NCI-H2081 (cell line): ENCODE measurements at places on chromosomes 4 and X.

- DNase-seq: peak; percentile 68
Measured at GRCh38 chr4:41258783-41259182, 2.1 kb downstream of the UCHL1 start.

- no peak for DNase-seq
Measured at GRCh38 chrX:63747331-63747730, 37.7 kb downstream of the ARHGEF9 start.

- no peak for DNase-seq
Measured at GRCh38 chr4:76948443-76949275, 893 bp upstream of the SEPTIN11 start.

DNA sequence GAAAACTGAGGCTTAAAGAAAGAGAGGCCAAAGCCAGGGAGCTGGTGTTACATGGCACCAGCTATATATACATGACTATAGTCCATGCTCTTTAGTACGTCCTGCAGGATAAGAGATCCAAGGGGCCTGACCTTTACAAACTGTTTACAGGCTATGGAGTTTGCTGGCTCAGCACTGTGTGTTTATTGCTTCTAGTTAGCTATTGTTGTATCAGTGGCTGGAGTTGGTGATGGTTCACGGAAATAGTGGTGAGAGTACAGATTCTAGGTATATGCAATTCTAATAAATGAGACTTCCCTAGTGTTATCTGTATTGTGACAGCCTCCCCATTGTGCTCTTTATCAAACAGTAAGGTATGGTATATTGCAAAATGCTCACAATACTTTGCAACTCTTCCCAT lies 46.5 kb downstream of the REPS2 start:
- no peak for DNase-seq

GRCh38 chrX:110321670-110322069 lies 3.8 kb upstream of the AMMECR1 start:
- DNase-seq: no peak

GRCh38 chrX:136975684-136976470 lies 57.9 kb downstream of the GPR101 start:
- DNase-seq: no peak

GRCh38 chr4:24655326-24655725 lies 71.0 kb upstream of the DHX15 start:
- no peak for DNase-seq

DNA sequence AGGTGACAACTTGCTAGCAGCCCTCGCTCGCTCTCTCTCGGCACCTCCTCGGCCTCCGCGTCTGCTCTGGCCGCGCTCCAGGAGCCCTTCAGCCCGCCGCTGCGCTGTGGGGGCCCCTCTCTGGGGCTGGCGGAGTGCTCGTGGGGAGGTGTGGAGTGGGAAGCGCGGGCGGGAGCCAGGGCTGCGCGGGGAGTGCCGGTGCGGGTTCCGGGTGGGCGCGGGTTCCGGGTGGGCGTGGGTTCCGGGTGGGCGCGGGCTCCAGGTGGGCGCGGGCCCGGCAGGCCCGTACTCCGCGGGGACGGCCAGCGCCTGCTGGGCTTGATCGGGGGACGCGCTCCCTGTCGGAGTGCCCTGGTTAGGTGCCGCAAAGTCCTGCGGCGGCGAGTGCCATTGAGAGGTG lies 384.3 kb downstream of the GPM6A start:
- no peak for DNase-seq

GRCh38 chr4:119299741-119300100 lies 22.2 kb downstream of the FABP2 start:
- no peak for DNase-seq

DNA sequence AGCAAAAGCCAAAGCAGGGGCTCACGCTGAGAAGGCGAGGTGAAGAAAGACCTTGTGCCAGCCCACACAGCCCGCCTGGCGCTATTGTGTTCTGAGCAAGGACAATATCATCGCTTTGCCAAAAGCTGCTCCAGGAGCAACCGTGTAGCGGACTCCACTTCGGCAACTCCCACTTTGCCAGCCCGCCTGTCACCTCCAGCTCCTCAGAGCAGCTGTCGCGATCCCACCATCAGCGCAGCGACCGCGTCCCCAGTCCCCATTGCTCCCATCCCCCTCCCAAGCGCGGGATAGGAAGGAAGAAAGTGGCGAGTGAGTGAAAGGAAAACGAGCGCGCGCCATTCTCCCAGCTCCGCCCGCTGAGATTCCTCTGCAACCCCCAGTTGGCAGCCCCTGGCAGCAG lies 759 bp downstream of the ZC4H2 start:
- DNase-seq: no peak

DNA sequence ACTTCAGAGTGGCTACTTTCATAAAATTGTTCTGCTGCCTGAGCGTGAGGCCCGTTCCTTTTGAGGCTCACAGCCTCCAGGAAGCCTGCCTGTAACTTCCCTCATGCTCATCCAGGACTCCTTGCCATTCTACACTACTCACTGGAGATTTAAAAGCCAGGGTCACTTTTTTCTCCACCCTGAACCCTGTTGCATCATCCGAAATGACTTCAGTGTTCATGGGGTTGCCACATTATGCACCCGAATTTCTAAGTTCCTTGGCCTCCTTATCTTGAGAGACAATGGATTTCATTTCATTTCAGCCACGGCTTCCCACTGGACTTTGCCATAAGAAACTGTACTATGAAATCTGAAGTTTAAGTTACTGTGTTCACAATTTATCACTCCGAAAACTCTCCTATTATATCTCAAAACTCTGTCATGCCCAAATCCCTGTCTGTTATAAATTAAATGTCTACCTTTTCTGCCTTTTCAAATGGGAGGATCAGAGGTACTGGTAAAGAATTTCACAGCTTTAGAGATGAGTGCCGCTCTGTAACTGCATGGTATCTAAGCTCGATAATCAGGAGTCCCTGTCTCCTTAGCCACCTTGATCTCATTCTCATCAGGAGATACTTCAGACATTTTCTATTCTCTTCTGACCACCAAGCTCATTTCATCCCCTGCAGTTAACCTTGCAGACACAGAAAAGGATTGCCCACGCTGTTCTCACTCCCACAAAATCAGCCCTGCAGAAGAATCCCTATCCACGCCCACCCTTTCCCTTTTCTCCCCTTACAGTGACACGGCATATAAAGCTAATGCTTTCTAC lies 59.9 kb downstream of the TRIML1 start:
- DNase-seq: no peak

GRCh38 chr4:53821179-53821851 lies 230.0 kb upstream of the LNX1 start:
- DNase-seq: no peak

DNA sequence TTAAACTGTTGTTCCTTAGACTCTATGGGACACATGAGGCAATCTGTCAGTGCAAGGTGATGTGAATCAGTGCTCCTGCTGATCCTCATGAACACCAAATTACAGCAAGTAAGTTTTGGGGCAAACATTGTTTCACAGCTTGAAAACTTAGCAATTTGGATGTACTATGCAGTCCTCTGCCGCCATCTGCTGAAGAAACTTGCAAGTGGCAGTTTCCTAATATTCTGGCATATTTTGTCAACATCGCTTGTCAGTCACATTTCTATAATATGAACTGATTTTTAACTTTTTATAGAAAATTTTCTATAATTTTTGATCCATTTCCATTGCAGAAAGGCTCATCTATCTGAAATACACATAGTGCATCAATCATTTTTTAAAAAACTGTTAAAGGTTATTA lies 56.3 kb downstream of the ZAR1 start:
- DNase-seq: peak; percentile 23

DNA sequence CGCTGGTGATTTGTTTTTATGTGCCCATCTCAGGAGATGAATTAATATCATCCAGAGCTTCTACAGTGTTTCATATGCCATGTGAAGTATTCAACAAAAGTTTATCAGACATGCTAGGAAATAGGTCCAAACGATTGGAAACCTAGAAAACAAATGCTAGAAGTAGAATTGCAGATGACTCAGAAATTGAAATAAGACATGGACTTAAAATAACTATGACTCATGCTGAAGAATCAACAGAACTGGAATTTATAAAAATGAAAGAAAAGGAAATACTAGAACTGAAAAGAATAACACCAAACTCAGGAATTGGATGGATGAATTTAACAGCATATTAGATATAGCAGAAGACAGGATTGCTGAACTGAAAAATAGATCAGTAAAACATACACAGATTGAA lies 172.7 kb upstream of the GIMD1 start:
- DNase-seq: no peak

DNA sequence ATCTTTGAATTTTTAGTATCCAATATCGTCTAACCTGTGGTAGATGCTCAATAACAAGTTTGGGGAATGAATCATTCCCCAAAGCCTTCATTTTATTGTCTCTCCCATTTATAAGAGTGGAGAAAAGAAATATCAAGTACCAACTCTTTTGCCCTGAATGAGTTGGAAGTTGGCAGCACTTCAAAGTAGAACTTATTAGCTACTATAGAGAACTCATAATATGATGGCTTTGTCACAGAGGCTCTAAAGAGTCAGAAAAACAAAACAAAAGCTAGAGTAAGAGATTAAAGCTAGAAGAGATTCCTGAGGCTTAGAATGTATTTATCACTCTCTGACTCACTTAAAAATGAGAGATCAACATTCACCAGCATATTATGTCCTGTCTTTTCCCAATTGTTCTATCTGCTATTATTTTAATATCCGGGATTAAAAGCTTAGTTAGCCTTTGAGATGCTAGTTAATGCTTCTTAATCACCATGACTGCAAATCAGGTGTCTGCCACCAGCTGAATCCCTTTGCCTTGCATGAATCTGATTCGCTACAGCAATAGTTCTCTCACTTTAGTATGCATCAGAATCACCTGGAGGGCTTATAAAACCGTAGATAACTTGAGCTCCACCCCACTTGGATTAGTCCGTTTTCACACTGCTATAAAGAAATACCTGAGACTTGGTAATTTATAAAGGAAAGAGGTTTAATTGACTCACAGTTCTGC lies 77.9 kb downstream of the PALLD start:
- no peak for DNase-seq
